ENCODE measurements at places on chromosomes 12 and 14.

DNA sequence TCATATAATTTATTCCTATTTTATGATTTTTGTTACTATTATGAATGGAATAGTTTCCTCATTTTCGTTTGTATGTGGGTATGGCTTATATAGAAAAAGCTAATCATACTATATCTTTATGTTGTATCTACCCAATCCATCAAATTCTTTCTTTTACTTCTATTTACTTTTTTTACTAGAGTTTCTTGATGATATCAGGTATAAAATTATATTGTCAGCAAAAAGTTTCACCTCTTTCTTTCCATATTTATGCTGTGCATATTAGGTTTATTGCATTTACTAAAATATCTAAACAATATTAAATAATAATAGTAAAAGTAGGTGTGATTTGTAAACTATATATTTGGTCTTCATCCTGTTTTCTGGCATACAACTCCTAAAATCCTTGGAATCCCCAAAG is 146.7 kb upstream of the PLXNC1 start:
- DNase-seq = no peak

GRCh38 chr14:70987041-70987440 is 79.8 kb downstream of the PCNX1 start:
- no peak for DNase-seq

- DNase-seq = no peak
Measured at GRCh38 chr14:38056270-38056669, 151.4 kb upstream of the SSTR1 start.

DNA sequence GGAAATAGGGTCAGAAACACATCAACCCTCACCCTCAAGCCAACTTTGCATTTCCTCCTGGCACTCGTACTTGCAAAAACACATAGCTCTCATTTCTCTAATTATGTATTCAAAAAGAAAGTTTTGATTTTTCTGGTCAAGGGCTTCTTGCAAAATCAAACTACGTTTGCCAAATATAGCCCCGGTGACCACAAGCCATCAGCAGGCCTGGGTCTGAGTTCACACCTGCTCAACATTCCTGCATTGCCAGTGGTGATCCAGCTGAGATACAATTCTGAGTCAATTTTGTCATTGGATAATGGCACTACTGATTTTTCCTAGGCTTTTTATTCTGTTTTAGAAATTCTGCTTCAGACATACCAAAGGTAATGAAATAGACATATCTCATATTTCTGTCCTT is 10.7 kb upstream of the BHLHE41 start:
- no peak for DNase-seq

DNA sequence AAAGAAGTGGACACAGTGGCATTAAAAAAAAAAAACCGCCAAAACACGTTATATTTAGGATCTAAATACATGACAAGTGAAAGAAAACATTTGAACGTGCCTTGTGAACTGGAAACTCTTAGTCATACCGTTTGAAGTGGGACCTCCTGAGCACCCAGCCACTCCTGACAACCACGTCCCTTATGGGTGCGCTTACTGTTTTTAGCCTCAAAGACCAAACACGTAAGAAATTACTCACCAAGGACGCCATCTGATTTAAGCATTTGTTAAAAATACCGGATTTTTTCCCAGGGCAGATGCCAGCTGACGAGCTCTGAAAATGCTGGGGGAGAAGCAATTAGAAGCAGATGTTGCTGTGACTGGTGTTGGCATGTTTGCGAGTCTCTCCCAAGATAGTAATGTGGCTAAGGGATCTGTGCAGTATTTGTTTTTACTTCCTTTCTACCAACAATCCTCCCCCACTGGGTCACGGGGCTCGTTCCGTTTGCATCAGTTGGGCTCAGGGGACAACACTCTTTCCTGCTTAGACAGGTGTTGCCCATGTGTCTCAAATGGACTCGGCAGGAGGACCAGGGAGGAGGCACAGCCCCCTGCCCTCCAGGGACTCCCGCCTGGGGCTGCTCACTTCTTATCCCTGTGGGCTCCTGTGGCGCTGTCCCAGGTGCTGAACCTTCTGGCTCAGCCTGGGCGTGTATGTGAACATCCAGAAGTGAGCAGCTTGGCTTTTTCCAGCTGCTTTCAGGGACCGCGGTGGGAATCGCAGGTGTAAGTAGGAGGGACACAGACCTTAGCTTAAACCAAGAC is 101.0 kb downstream of the BEGAIN start:
- DNase-seq = peak; percentile 81

DNA sequence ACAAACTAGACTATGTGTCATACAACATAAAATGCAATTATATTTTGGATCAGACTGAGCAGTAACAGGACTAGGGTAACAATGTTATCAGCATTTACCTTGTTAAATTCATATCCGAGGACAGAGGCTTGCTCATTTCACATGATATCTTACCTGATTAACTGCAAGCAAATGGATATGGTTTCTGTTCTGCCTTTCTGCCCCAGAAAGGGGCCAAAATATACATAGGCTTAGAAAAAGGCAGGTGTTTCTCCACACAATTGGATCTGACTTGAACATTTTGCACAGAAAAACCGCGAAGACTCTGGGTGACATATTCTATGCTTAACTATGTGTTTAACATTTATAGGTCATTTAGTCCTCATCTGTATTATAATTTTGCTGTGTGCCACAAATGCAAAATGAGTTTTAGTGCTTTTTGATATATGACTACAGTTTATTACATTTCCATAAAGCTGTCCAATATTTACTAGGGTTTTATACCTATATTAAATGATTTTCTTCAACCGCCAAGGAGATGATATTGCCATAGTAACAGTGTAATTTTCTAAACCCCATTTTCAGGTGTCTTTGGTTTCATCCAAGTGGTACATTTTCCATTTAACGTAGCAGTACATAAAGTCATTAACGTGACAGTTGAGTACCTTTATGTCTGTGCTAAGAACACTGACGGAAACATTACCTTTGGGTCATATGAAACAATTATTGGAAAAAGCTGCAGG is 249.3 kb upstream of the KRR1 start:
- DNase-seq = no peak

- DNase-seq = peak; percentile 36
Measured at GRCh38 chr12:6038160-6038559, 86.3 kb downstream of the VWF start.

DNA sequence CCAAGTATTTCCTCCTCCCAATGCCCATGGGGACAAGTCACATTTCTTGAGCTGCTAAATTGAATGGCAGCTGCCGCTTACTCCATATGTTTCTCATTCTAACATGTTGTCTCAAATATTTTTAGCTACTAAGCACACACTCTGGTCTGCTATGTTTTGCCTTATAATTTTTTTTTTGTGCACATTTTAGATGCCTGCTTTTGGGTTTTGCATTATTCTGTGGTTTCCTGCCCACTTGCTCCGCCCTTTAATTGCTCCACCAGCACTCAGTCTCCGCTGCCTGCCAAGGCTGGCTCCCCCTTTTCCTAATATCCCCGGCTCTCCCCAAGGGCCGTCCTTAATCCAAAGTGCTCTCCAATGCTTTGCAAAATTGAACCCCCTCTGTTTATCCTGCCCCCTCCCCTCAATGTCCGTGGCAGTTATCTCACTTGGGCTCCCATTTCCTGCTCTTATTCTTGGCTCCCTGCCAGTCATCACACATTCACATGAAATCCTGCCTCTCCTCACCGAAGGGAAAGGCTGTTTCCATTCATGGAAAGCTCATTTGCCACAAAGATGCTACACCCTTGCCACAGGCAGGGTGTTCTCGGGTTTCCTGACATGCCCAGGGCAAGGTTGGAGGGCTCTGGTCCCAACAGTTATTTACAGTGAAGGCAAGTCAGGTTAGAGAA is 79.4 kb downstream of the C12orf75 start:
- peak; percentile 53 for DNase-seq

DNA sequence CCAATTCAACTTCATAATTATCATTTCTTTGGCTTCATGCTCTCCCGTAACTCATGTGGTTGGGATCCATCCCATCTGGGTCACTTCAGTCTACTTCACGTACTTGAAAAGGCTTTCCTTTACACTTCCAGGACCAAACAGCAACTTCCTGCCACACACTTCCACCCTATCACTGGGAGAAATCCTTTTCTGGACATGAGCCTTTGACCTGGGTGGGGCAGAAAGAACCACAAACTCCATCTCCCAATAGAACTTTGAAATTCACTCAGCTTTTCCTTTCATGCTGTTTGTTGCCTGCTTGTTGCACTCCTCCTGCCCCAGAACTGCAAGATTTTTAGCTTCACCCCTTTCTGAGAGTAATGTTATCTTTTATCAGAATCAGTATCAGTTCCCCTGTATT is 18.4 kb upstream of the GALNT16 start:
- DNase-seq = no peak

DNA sequence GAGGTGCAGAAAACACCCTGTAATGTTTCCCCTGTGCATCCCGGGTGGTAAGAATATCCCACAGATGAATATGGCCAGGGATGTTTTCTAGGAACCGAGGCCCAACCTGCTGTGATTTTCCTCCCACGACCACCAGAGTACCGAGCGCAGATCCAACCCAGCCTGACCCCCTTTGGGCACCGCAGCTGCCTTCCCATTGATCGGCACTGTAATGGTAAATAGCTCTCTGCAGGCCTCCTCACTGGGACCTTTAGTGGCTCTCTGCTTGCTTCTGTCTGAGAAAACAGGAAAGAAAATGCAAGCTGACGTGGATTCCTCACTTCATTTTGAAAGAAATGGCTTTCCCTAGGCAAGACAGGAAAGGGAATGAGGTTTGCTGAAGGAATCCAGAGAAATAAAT is 2.4 kb upstream of the RAB15 start:
- no peak for DNase-seq

GRCh38 chr14:96096639-96097610 is 57.8 kb downstream of the C14orf132 start:
- no peak for DNase-seq

DNA sequence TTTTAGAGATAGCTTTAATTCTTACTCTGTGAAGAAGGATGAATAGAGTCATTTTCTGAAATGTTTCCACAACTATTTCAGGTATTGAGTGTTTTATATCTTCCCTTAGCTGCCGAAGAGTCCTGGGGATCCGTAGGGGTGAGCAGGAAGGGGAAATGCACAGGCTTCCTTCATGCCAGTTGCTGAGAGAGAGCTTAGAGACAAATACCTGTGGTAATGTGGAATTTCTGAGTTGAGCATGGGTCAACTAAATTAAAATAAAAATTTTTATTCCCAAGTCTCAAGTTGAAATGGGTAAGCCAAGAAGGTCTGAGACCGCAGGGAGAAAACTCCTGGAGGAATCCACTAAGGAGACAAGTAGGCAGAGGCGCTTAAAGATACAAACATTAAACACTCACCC is 185.7 kb downstream of the DAD1 start:
- no peak for DNase-seq

DNA sequence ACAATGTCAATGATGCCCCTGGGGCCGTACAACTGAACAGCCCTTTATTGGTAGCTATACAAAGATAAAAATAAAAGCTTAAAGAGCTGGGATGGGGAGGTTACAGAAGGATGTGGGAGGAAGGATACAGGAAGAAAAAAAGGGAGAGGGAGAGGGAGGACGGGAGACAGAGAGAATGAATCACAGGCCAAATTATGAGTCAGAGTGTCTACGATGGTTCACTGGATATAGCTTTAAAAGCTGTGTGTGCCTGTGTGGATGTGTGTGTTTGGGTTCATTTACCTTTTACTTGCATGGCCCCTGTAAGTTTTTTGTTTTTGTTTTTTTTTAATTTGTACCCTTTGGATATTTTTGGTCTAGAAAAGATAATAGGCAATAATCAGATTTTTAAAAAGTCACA is 111.9 kb downstream of the CCDC60 start:
- DNase-seq = no peak

DNA sequence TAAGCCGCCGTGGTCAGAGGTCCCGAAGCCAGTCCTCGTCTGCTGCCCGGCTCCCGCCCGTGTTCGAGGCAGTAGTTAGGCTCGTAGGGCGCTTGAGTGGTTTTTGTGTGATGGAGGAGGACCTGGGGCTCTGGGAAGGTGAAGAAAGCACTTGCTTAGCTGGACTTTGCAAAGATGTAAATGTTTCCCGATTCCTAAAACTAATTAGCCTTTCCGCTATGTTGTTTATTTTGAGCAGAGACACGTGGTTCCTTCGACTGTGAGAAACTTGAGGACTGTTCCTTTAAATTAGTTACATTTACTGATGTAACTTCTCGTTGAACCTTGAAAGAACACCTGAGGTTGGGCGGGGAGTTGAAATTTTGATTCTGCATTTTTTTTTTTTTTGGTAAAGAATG is 33.9 kb downstream of the MIA2 start:
- DNase-seq = no peak

DNA sequence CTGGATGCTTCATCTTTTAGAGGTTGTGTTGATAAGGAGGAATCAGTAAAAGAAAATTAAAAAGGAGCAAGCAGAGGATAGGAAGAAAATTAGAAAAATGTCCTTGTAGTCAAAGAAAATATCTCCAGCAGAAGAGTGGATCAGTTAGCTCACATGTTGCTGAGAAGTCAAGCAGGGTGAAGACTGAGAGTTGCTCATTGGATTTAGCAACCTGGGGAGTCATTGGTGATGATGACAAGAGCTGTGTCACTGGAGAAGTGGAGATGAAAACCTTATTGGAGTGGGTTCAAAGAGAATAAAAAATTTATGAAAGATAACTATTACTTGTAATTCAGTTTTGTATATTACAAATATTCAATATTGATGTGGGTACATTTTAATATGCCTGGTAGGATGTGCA is 9.8 kb downstream of the FRMD6 start:
- DNase-seq = no peak

- no peak for DNase-seq
Measured at GRCh38 chr12:90965204-90965603, 10.2 kb upstream of the CCER1 start.

DNA sequence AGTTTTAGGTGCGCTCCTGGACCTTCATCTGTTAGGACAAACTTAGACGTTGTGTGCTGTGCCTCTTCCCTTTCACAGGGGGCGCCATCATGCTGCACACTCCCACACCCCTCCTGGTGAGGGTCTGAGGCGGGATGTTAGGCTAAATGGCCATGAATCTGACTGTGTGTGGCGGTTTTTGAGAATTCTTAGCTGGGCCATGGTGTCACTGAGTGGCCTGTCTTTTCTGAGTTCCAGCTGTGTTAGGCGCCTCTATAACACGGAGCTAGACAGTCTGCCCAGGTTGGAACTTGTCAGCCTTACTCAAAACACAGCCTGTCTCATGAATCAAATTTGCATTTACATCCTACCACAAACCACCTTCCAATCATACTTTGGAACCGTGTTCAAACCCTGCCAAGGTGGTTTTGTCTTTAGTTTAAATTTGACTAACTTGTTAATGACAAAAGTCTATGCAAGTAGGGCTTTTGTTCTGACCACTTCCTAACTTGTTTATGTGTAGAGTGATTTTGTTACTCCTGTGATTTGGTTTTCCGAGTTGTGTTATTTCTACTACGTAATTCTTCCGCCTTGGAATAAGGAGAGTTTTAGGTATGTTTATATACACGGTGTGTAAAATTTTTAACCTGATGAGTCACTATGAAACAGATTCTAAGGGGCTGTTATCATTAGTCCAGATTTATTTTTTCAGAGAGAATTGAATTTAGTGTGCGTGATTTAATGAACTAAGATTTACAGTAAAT is 19.6 kb downstream of the ACVR1B start:
- DNase-seq = no peak

Data from smooth muscle cell of the brain vasculature (primary cell).